ENCODE measurements at places on chromosomes 7 and 10.
A peak's percentile ranks its signal among the peaks of the same experiment; 100 is the strongest.

- no peaks in the 10 kb centered on the region for H3K27me3 ChIP-seq
- H3K27ac ChIP-seq: no peak overlapping the region
- H3K4me3 ChIP-seq: no peak overlapping the region
- no peaks in the 10 kb centered on the region for H3K36me3 ChIP-seq
Observed at GRCh38 chr7:85022064-85022697, 164.7 kb downstream of the SEMA3D start.

GRCh38 chr7:133513608-133514007 lies 260.7 kb downstream of the EXOC4 start:
- peaks cover 11% of the 10 kb centered on the region for H3K36me3 ChIP-seq
- no peak overlapping the region for H3K4me3 ChIP-seq
- no peak for DNase-seq
- H3K27me3 ChIP-seq: no peaks in the 10 kb centered on the region
- no peak overlapping the region for H3K27ac ChIP-seq

- no peak overlapping the region for H3K4me3 ChIP-seq
- no peaks in the 10 kb centered on the region for H3K27me3 ChIP-seq
- no peaks in the 10 kb centered on the region for H3K36me3 ChIP-seq
- no peak overlapping the region for H3K27ac ChIP-seq
- no peak for DNase-seq
- no peaks in the 10 kb centered on the region for H3K4me1 ChIP-seq
Observed at GRCh38 chr7:151597541-151598444, 78.1 kb upstream of the RHEB start.

DNA sequence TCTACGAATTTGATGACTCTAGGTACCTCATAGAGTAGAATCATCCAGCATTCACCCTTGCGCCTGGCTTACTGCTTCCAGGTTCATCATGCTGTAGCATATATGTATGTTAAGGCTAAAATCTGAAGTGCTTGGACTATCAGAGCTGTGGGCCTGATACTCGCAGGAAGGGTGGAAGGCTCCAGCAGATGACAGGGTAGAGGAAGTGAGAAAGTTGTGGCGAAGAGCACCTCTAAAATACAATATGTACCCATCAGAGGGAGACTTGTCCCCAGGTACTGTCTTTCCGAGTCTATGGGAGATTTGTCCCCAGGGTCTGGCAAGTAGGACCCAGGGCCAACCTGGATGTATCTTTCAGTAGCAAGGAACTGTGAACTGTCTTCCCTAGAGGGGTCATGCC lies 48.1 kb upstream of the PLEKHA1 start:
- no peak overlapping the region for H3K4me3 ChIP-seq
- no peak overlapping the region for H3K27ac ChIP-seq
- H3K4me1 ChIP-seq: no peaks in the 10 kb centered on the region
- H3K27me3 ChIP-seq: no peaks in the 10 kb centered on the region
- no peaks in the 10 kb centered on the region for H3K36me3 ChIP-seq
- DNase-seq: no peak

DNA sequence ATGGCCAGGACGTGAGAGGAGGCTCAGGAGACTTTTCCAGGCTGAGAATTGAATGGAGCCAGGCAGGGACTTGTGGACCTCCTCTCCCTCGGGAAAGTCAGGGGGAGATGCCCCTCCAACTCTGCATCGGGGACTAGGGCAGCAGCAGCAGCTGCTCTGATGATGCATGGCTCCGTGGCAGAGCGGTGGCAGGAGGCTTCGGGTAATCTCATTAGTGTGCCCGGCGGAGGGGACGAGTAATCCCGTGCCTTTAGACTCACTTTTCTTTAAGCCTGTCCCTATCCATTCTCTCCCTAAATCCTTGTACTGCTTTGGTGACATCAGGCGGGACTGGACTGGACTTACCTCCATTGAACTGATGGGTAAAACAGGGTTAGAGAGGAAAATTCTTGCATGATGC lies 75.1 kb downstream of the ZMIZ1 start:
- peaks cover 5% of the 10 kb centered on the region for H3K36me3 ChIP-seq
- DNase-seq: no peak
- H3K27ac ChIP-seq: no peak overlapping the region
- no peaks in the 10 kb centered on the region for H3K27me3 ChIP-seq
- no peak overlapping the region for H3K4me3 ChIP-seq

DNA sequence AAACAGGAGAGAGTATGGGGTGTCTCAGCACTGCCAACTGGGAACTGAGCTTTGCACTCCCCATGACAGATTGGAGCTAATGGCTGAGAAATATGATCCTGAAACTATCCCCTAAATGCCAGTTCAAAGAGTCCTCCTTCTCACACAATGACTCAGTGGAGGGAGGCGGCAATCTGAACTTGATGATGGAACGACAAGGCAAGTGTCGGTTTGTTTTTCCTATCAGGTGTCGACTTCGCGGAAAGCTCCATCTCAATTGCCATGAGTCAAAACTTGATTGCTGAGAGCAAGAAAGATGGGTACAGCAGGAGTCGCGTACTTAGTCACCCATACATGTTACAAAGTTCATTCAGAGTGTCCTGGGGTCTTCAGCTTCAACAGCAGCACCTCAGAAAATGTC lies 52.5 kb downstream of the NPY start:
- no peak overlapping the region for H3K27ac ChIP-seq
- peak overlapping the region; percentile 12 for H3K4me3 ChIP-seq
- peaks cover 10% of the 10 kb centered on the region for H3K4me1 ChIP-seq
- H3K27me3 ChIP-seq: peaks cover 11% of the 10 kb centered on the region
- peaks cover 14% of the 10 kb centered on the region for H3K36me3 ChIP-seq

DNA sequence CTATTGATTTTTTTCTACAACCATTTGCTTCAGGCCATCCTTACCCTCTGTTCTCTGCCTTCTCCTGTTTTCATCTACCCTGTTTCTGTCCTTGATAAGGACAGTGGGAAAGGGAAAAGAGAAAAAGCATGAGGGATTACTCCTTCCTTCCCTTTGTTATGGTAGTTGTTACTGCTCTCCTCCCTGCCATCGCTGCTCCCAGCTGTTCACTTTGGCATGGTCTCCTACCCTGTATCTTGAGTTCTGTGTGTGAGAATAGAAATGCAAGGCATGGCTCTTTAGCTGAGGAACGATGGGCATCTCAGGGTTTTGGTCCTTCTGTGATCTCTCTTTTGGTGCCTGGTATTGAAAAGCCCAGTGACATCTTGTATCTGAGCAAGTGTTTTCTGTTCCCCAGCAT lies 6.4 kb downstream of the CCSER2 start:
- H3K27ac ChIP-seq: no peak overlapping the region
- H3K4me1 ChIP-seq: peaks cover 7% of the 10 kb centered on the region
- H3K4me3 ChIP-seq: no peak overlapping the region
- H3K36me3 ChIP-seq: no peaks in the 10 kb centered on the region

GRCh38 chr7:2440608-2441245 lies 35.5 kb downstream of the GRIFIN start:
- no peak for DNase-seq
- no peaks in the 10 kb centered on the region for H3K4me1 ChIP-seq
- no peaks in the 10 kb centered on the region for H3K36me3 ChIP-seq
- no peaks in the 10 kb centered on the region for H3K27me3 ChIP-seq
- no peak overlapping the region for H3K4me3 ChIP-seq

GRCh38 chr7:43764807-43765491 lies 6.5 kb downstream of the BLVRA start:
- H3K27me3 ChIP-seq: no peaks in the 10 kb centered on the region
- H3K4me3 ChIP-seq: no peak overlapping the region
- no peak overlapping the region for H3K27ac ChIP-seq
- DNase-seq: no peak
- peaks cover 2% of the 10 kb centered on the region for H3K4me1 ChIP-seq

- no peaks in the 10 kb centered on the region for H3K27me3 ChIP-seq
- DNase-seq: no peak
- no peak overlapping the region for H3K4me3 ChIP-seq
- no peaks in the 10 kb centered on the region for H3K4me1 ChIP-seq
Observed at GRCh38 chr7:90022213-90022612, 132.1 kb upstream of the STEAP1 start.

DNA sequence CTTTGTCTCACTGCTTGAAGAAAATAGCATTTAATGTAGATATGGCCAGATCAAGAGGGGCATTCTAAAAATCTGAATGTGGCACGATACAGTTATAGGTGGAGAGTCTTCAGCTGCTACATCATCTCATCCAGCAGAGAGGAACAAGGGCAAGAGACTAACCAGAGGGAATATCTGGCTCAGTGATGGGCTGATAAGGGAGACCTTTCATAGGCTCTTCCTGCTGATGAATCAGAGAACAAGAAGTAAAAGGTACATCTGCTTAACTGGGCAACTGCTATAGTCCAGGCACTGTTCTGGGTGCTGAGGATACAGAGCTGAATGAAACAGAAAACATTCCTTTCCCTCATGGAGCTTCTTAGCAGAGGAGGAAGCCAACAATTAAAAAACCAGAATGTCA lies 37.9 kb downstream of the PIP4K2A start:
- H3K4me3 ChIP-seq: no peak overlapping the region
- H3K36me3 ChIP-seq: no peaks in the 10 kb centered on the region
- no peak for DNase-seq
- H3K27ac ChIP-seq: no peak overlapping the region
- H3K27me3 ChIP-seq: no peaks in the 10 kb centered on the region
- H3K4me1 ChIP-seq: peaks cover 20% of the 10 kb centered on the region

DNA sequence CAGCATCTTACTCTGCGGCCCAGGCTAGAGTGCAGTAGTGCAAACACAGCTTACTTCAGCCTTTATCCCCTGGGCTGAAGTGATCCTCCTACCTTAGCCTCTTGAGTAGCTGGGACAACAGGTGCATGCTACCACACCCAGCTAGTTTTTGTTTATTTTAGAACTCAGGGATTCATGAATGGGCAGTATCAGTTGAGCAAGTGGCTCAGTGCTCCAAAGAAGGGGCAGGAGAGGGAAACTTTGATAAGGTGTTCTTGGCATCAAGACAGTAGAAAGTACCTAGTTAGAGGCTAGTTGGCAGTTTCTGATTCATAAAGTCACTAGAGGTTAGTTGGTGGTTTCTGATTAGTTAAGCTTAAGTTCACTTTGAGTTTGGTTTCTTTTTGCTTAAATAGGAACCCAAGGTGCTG lies 18.4 kb downstream of the TRIM24 start:
- peaks cover 8% of the 10 kb centered on the region for H3K36me3 ChIP-seq
- no peak overlapping the region for H3K27ac ChIP-seq
- H3K4me3 ChIP-seq: no peak overlapping the region
- no peaks in the 10 kb centered on the region for H3K27me3 ChIP-seq

DNA sequence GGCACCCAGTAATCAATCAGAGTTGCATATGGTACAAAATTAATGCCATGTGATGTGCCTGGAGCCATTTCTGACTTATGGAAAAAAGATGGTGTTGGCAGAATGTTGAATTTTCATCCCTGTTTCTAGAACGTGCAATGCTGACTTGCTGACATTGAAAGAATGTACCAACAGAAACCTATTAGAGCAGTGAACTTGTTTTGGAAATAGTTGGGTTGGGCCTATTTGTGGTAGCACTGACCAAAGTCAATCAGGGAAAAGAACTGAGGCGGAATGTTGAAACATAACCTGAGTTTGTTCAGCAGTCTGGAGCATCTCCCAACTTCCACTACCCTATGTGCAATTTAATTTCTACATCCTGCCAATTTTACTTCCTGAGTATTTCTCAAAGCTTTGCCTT lies 11.7 kb upstream of the KIAA1217 start:
- H3K4me3 ChIP-seq: no peak overlapping the region
- H3K27ac ChIP-seq: no peak overlapping the region
- H3K27me3 ChIP-seq: no peaks in the 10 kb centered on the region
- H3K36me3 ChIP-seq: no peaks in the 10 kb centered on the region
- DNase-seq: no peak
- H3K4me1 ChIP-seq: no peaks in the 10 kb centered on the region

DNA sequence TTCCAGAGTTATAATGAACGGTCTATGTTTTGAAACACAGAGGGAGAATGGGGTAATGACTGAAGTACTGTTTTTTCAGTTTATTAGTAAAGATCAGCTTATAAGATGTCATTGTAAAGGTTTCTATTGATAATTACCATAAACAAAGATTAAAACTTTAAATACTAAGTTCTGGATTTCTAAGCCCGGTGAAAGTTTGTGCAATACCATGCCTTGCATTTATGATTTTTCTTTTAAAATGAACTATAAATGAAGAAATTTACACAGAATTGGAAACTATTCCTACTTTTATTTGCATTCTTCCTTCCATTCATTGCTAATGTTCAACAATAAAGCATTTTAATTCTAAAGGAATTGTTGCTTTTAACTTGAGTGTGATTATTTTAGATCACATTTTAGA lies 4.9 kb downstream of the MEOX2 start:
- no peak for DNase-seq
- no peak overlapping the region for H3K27ac ChIP-seq
- no peak overlapping the region for H3K4me3 ChIP-seq

GRCh38 chr10:96420228-96421009 lies 61.6 kb upstream of the OPALIN start:
- no peaks in the 10 kb centered on the region for H3K36me3 ChIP-seq
- no peaks in the 10 kb centered on the region for H3K27me3 ChIP-seq
- DNase-seq: no peak
- no peak overlapping the region for H3K27ac ChIP-seq
- no peak overlapping the region for H3K4me3 ChIP-seq

GRCh38 chr7:102823390-102824119 lies 74.8 kb downstream of the FAM185A start:
- no peak overlapping the region for H3K4me3 ChIP-seq
- H3K27ac ChIP-seq: no peak overlapping the region
- no peaks in the 10 kb centered on the region for H3K27me3 ChIP-seq
- H3K36me3 ChIP-seq: peaks cover 4% of the 10 kb centered on the region
- DNase-seq: no peak

- no peak for DNase-seq
- H3K4me1 ChIP-seq: peaks cover 8% of the 10 kb centered on the region
- H3K4me3 ChIP-seq: no peak overlapping the region
- H3K36me3 ChIP-seq: peaks cover 42% of the 10 kb centered on the region
Observed at GRCh38 chr10:13670311-13670710, 83.5 kb downstream of the PRPF18 start.

GRCh38 chr10:124564881-124565280 lies 103.3 kb downstream of the LHPP start:
- no peak overlapping the region for H3K27ac ChIP-seq
- peaks cover 6% of the 10 kb centered on the region for H3K4me1 ChIP-seq
- no peaks in the 10 kb centered on the region for H3K27me3 ChIP-seq

DNA sequence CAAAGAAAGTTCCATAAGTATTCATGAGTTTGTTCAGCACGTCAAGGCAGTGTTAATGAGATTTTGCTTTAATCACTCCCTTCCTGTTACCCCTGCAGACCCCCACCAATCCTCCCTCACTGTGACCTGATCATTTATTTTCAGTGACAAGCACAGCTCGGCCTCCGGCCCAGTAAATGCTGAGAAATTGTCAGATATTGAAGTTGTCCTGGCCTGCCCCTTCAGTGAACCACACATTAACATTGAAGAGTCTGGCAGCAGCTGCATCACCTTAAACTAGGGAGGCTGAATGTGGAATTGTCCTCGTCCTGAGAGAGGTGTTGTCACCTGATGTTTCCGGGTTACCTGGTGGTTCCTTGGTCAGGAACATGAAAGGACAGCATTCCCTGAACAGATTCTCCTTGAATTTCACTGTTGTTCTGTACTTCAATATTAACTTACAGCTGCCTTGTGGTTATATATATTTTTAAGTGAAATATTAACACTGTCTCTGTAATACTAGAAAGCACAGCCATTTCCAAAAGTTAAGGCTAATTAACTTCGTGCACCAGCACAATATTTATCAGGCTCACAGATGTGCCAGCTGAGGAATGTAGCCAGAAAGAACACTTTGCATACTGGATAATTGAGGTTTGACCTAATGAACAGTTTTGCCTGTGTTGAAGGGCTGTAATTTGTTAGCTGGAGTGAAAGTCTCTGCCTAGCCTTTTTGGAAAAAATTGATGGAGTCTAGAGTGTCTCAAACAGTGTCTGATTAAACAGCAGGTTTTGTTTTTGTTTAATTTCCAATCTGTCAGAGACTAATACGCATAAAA lies 265.3 kb downstream of the HDAC9 start:
- H3K4me3 ChIP-seq: no peak overlapping the region
- H3K4me1 ChIP-seq: no peaks in the 10 kb centered on the region
- no peaks in the 10 kb centered on the region for H3K36me3 ChIP-seq
- no peak for DNase-seq

Measured in H9 (cell line).